Small intestine (tissue), 16 donors: ENCODE measurements at places on chromosomes 6 and 20.

DNA sequence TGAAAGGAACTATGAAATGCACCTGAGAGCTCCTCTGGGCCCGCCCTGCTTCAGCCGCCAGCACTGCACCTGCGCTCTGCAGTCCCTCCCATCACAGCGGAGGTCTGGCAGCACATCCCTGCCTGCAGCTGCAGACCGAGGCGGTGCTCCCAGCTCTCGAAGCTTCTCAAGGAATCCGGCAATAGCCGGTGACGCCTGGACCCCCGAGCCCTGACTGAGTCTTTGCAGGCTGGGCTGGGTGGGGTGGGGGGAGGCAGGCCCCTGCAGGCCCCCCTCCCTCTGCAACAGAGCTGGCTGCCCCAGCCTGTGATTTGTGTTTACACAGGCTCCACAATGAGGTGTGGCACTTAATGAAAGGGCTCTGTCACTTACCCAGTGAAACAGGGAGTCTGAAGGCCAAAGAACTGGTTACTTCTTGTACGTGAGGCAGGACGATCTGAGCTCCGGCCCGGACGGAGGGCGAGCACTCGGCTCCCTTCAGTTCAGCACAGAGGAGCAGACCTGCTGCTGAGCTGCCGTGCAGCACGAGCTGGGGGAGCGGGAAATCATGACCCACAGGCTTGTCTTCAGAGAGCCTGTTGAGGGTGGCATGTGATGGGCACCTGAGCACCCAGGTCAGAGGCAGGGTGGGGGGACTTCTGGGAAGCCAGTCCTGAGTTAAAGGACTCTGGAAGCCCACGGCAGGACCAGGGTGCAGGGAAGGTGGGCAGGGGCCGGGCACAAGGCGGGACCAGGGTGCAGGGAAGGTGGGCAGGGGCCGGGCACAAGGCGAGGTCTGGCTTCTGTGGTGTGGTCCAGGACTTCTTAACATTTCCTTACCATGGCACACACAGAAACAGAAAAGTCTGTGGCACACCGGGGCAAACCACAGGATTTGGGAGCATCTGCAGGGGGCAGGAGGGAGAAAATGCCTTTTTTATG is 192.3 kb upstream of the THBS2 start:
- DNase-seq: peak; percentile 83

- no peak for DNase-seq
These were observed 95.8 kb downstream of the CLVS2 start for GRCh38 chr6:123091896-123092271.

DNA sequence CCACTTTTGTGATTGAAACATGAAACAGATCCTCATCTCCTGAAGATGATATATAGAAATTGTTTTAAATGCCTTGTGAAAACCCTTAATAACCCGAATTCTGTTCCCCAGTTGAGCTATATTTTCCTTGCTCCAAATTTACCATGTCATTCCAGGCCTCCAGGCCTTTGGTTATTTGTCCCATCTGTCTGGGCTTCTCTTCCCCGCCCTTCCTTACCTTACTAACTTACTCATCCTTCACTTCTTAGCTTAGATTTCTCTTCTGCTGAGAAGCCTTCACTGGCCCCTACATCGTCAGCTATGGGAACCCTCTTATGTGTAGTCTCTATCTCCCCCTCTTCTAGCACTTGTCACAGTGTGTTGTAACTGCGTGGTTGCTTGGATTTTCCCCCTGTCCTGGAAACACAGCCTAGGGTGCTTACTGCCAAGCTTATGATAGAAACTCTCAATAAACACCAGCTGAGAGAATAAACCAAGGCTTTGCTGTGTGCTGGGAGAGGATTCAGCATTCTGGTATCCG is 68.6 kb downstream of the SGK1 start:
- no peak for DNase-seq

GRCh38 chr6:11586536-11586935 is 49.0 kb downstream of the TMEM170B start:
- no peak for DNase-seq

DNA sequence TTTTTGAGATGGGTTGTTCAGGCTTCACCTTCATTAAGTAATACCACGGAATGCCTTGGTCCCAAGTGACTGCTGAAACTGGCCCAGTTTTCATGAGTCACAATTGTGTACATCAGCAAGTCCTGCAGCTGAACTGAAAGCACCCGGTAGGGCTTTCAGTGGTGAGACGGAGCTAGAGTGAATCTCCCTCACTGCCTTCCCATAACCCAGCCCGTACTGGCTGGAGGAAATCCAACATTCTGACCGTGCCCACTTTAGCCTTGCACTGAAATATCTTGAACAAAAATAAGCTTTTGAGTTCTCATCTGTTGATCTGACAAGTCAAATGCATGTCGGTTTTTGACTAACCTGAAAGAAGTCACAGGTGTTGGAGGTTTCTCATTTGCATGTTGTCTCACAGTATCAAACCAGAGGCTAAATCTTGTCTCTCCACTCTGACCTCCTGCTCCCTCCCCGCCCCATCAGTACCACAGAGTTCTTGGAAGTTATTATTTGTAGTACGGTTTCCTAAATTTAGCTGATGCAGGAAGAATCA is 35.9 kb downstream of the DUSP22 start:
- no peak for DNase-seq

- peak; percentile 69 for DNase-seq
These were observed 454.2 kb downstream of the CD83 start for GRCh38 chr6:14571746-14572145.

GRCh38 chr6:12335131-12335527 is 45.0 kb downstream of the EDN1 start:
- no peak for DNase-seq

GRCh38 chr20:50514750-50515149 is 4.6 kb downstream of the PTPN1 start:
- DNase-seq: no peak

GRCh38 chr6:135722190-135722589 is 129.3 kb upstream of the PDE7B start:
- peak; percentile 20 for DNase-seq

- no peak for DNase-seq
These were observed 39.4 kb upstream of the MYB start for GRCh38 chr6:135141728-135142127.

DNA sequence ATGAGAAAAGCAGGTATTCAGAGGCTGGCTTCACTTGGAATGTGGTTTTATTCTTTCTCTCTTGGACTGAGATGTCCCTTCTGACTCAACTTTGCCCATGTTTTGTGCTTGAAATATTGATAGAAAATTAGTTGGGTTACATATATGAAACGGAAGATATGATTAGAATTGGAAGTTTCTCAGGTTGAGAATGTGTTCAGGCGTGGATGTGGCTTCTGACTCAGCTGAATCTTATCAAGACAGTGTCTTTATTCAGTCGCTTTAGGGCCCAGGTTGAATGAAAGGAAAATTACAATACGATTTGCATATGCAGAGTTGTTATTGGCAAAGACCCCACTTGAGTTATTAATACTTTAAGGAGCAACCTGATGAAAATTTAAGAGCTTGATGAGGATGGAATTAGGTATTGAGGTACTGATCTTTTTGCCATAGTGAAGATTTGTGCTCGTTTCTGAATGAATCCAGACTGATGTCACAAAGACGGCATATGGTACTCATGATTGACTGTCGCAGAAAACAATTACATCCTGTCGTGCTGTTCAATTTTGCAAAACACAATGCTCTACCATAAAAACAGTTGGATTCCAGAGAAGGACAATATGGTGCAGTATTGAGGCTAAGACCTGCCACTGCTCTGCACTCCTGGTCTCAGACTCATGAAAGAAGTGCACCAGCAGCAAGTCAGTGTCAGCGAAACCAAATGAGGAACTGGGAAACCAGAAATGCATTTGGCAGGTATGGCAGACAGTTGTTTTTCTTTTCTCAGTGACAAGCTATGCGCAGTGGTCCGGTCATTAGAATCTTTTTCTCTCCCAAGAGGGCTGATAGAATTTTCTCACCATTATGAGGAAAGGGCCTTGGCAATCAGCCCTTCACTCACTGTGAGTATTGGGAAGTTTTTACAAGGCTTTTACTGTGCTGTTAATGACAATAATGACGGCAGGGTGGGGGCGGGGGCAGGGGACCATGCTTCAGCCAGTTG is 158.3 kb downstream of the DOK5 start:
- no peak for DNase-seq

GRCh38 chr6:136782021-136782770 is 10.1 kb downstream of the MAP3K5 start:
- DNase-seq: peak; percentile 41

- DNase-seq: peak; percentile 73
These were observed 115.2 kb upstream of the GLP1R start for GRCh38 chr6:38933426-38933825.

DNA sequence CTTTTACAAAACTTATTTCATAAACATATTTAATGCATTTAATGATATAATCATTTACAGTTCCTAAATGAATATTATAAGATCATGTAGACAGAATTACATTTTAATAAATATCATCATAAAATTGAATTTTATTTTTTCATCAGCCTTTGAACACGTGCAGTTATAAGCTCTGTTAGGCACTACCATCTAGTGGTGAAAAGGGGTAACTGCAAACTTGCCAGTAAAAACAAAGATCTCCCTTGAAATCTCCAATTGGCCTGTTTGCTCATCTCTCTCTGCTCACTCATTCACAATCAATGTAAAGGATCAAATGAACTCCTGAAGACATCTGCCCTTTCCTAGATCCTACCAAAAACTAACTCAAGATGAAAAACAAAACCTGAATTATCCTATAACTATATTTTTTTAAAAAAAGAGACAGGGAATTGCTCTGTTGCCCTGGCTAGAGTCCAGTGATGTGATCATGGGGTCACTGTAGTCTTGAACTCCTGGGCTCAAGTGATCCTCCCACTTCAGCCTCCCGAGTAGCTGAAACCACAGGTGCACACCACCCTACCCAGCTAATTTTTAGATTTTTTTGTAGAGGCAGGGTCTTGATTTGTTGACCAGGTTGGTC is 31.7 kb downstream of the SAMHD1 start:
- DNase-seq: peak; percentile 61

DNA sequence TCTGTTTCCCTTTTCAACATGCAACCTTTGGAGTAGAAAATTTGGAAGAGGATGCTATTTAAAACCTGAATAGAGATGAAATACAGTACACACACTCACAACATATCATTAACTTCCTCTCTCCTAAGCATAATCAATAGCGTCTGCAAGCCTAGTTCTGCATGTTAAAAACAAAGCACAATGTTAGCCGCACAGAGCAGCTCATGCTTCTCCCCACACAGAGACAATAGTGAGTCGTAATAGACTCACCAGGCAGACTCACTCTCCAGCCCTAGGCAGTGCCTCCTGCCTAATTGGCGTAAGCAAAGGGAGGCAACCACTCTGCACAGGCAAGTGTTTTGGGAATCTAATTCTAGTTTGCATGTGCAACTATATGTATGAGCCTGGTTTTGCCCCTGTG is 45.8 kb upstream of the ARID1B start:
- DNase-seq: no peak

GRCh38 chr20:49853640-49854039 is 41.0 kb downstream of the SLC9A8 start:
- no peak for DNase-seq

DNA sequence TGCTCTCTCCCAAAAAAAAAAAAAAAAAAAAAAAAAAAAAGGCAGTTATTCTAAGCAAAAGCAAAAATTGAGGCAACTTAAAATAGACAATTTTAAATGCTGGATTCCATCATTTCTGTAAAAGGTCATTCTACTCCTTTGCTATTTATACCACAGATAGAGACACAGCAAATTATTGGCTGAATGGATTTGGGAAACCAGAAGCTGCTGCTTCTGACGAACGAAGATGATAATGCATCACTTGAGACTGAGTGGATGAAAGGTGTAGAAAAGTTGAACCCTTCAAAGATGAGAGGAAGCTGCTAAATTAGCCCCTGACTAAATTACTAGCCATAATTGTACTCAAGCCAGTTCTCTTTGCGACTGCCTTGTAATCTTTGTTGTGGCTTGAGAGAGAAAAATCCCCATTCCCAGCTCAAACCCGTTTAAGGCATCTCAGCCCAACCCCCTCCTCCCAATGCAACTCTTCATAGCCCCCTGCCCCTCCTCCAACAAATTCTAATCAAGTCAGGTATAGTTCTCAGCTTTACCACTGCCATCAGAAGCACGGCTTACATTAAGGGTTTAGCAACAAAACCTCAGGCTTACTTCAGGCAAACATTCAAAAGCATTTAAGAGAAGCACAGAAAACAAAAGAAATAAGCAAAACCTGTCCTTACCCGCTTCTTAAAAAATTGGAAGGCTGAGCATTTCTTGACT is 1.0 kb downstream of the SGK1 start:
- DNase-seq: no peak

DNA sequence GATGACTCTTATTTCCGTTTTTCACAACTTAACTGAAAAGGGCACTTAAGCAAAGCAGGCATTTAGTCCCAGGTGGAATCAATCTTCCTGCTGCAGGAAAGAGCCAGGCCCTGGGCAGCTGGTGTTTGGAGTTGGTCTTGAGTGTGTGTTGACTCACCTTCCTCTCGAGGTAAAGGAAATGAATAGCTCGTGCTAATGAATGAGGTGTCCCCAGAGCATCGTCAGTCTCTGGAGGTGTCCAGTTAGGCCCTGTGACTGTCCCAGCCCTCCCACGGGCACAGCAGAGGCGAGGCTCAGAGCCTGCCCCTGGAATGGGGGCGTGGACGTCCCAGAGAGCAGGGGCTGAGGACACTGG is 277.7 kb downstream of the NRN1 start:
- no peak for DNase-seq

DNA sequence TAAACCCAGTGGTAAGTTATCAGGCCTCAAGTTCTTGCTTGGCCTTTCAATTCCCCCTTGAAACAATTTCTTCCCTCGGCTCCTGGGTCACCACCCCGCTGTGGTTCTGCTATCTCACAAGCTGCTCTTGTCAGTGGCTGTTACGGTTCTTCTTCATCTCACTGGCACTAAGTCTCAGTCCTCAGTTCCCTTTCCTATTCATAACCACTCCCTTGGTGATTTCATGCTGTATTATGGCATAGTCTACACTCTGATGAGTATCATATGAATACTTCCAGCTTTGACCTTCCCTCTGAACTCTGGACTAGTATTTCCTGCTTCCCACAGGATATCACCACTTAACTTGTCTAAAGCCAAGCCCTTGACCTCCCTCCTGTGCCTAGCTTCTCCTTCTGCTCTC is 7.9 kb downstream of the TAAR1 start:
- no peak for DNase-seq

DNA sequence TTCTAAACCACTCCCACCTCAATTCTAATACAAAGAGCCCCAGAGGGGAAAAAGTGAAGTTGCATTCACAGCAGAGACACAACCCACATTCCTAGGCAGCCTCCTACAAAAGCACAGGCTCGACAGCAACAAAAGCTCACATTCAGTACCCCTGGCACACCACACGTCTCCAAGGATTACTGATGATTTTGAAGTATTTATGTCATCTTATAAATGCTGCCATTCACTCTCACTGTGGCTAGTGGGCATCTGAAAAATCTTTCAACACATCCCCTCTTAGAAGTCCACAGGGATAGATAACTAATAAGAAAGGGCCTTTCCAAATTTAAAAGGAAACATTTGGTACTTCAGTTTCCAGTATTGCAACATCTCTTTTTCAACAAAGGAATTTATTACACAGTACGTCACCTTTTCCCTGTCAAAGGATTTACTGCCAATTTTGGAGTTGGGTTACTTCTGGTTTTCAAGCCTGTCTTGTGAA is 146.7 kb downstream of the TASP1 start:
- no peak for DNase-seq
